Melanocyte of skin (primary cell): ENCODE measurements at places on chromosomes 2 and 18. TPM values are rescaled to one million over a fixed set of nuclear protein-coding genes. Genes with fewer than 3 reads are reported as not detected.

DOK6 gene
- under 0.01 TPM in 1 of 2 replicates, not detected in the other for total RNA-seq

ATAD2B gene
- total RNA-seq: 11.4 and 18.5 TPM in 2 replicates

TFPI gene
- 9.6 and 24.0 TPM in 2 replicates for total RNA-seq

HDHD2 gene
- 25.5 and 34.2 TPM in 2 replicates for total RNA-seq

GCFC2 gene
- total RNA-seq: 20.0 and 25.1 TPM in 2 replicates
